ENCODE measurements at places on chromosomes 3 and 15.

DNA sequence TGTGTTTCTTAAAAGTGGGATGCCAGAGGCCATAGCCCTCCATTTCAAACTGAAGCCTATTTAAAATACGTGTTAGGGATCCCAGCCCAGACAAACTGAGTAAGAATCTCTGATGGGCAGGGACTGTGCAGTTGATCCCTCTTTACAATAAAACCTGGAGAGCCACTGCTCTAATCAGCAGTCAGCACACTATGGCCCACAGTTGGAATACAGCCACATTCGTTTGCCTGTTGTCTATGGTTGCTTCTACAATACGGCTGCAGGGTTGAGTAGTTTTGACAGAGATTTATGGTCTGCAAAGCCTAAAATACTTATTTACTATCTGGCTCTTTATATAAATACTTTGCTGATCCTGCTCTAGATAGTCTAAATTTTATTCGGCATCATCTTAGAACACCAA, 32.4 kb downstream of the TJP1 start:
- DNase-seq = no peak

- no peak for DNase-seq
These were observed 304.3 kb downstream of the TLE3 start for GRCh38 chr15:69793431-69793780.

GRCh38 chr15:60708684-60709083, 229.7 kb upstream of the ICE2 start:
- DNase-seq = no peak

GRCh38 chr3:20769430-20769829, 583.4 kb upstream of the SGO1 start:
- no peak for DNase-seq

DNA sequence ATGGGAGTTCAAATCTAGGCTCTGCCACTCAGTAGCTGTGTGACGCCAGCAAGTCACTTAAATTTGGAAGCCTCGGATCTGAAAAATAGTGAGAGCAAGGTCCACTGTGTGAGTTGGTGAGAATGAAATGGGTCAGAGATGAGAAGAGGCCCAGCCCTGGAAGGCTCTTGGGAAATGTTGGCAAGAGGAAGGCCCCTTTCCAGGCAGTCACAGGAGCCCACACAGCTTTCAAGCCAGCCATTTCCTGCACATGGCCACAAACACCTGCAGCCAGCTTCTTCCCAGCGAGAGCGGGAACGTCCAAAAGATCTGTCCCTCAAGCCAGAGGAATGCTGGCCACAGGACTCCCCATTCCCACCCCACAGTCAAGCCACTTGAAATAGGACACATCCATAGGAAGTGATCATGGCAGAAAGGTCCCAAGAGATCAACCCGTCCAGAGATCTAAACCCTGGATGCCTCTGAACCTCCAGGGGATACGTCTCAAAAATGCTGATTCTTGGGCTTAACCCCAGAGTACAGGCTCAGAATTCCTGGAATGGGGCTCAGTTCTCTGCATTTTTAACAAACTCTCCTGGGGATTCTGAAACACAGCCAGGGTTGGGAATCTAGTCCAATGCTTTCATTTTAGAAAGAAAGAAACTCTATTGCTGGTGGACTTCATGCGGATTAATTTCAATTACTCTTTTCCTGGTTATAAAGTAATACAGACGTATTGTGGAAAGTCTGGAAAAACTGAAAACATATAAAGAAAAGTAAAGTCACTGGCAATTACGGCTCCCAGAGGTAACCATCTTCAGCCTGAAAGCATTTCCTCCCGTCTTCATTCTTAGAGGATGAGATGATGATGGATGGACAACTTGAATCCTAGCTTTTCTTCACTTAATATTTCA, 35.9 kb downstream of the NTRK3 start:
- DNase-seq = no peak

DNA sequence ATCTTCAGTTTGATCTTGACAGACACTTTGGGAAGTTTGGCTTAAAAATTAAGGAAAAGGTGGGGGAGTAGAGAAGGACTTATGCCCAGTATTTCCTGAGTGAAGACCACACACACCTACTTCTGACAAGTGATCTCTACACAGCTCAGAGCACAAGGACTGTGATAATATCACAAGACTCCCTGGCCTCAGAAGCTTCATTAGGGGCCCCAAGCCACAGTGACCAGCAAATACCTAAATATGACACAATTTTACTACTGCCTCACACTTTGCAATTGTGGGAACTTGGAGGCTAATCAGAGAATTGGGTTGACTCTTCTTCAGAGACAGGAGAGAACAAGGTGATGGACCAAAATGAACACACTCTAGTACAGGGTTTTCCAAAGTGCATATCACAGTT, 2.6 kb downstream of the ILDR1 start:
- DNase-seq = no peak

GRCh38 chr15:25170113-25170731, 215.4 kb downstream of the SNRPN start:
- DNase-seq = no peak

GRCh38 chr3:176141837-176142236, 1055.4 kb downstream of the TBL1XR1 start:
- no peak for DNase-seq

GRCh38 chr3:88433568-88433967, 283.8 kb downstream of the C3orf38 start:
- DNase-seq = no peak

GRCh38 chr3:186200726-186201125, 91.8 kb upstream of the ETV5 start:
- no peak for DNase-seq

DNA sequence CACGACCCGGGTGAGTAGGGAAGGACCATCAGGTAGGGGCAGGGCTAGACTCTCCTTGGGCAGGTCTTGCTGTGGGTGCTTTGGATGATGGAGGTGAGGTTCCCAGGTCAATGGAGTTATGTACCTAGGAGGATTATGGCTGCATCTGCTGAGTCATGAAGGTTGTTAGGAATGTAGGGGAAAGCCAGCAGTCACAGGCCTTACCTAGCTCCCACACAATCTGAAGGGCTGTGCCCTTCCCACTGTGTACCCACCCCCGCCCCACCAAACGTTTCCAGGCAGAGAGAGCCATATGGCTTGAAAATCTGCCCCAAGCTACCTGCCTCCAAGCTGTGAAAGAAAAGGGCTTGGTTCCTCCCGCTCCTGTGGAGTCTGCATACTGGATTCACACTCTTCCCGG, 573.4 kb upstream of the DPPA4 start:
- DNase-seq = no peak

GRCh38 chr3:63279005-63279841, 1.1 kb downstream of the SYNPR start:
- no peak for DNase-seq

DNA sequence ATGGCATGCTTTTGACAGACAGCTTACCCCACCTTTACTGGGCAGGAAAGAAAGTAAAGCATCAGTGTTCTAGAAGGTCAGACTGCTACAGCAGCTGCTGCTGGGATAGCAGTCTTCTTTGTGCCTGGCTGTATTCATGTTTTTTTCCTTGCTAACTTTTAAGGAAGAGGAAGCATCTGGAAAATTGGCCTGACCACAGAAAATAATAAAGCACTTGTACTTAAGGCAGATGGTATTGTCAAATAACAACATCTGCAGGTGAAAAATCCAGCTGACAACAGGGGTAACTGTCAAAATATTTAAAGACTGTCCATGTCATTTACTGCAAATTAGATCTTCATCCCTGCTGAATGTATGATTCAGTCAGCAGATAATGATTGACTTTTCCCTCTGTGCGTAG, 229.0 kb downstream of the OXSM start:
- no peak for DNase-seq

GRCh38 chr3:174329321-174329720, 529.8 kb upstream of the NAALADL2 start:
- DNase-seq = no peak

- no peak for DNase-seq
These were observed 103.1 kb upstream of the BCL6 start for GRCh38 chr3:187848401-187848800.

DNA sequence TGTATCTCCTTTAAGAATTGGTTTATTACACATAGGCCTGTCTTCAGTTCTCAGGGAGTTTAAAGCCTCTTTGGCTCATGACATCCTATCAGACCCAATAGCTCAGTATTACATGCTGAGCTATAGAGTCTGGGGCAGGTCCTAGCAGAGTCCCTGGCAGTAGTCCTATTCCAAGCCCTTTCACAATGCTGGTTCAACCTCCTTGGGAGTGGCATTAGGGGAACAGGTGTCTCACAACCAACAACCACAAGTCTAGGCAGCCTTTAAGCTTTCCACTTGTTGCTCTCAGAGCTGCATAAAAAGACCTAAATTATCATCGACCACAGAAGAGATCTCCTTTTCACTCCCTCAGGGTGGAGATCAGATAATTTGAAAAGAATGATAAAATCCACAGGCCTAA, 22.8 kb upstream of the C2CD4B start:
- no peak for DNase-seq

DNA sequence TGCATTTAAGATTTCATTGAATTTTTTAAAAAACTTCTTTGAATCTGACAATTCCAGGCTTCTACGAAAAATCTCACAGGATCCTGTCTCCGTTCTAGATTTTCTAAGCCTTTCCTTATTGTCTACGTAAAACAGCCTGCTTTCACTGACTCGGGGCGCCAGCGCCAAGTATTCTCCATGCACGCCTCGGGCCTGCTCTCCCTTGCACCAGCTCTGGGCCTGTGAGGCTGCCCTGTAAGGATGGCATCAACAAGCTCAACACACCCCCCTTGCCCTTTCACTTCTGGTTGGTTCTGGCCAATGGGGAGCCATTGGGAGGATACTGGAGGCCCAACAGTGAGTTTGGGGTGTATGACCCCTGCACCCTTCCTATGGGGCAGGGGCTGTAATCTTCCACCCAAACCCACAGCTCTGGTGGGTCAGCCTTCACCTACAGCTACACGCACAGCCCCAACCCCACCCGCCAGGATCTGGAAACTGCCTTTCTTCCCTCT, 47.8 kb downstream of the SLC41A3 start:
- DNase-seq = no peak

- DNase-seq = no peak
These were observed 62.0 kb downstream of the MGLL start for GRCh38 chr3:127760361-127760760.

GRCh38 chr15:77021803-77022381, 27.0 kb downstream of the PSTPIP1 start:
- DNase-seq = no peak

DNA sequence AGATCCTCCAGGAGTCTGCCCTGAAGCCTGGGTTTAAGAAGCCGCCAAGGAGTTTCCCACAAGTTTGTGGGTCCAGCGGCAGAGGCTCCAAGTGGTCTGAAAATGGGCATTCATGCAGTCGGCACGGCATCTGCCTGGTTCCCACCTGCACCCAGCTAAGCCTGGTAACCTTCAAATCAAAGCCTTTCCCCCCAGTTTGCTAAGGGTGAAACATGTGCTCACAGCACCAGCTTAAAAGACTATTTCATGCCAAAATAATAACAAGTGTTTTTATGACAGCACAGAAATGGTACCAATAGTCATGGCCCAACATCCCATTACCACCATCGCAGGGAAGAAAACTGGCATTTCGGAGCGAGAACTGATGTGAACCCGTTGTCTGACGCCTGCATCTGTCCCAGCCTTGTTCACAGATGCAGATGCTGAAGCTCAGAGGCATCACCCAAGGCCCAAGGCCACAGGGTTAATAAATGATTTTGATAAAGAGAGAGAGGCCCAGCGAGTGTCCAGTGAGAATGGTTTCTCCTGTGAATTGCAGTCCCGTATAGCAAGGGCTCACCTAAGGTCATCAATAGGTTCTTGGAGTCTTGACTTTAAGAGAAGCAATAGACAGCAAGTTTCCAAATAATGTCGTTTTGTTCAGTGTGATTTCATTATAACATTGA, 188.0 kb upstream of the TPM1 start:
- no peak for DNase-seq

DNA sequence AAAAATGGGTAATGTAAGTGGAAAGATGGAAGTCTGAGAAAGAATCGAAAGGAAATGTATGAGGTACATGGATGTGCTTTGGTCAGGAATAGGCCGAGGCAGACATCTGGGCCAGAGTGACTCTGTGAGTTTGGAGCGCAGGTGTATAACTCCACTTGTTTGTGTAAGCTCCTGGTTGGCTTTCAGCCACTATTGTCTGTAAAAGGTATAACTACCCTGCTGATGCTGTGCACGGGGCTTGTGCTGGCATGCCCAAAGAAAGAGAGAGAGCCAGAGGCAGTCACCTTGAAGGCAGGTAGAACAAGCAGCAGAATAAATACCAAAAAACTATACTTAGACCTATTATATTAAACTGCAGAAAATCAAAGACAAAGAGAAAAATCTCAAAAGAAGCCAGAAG, 32.7 kb upstream of the CD96 start:
- DNase-seq = no peak

DNA sequence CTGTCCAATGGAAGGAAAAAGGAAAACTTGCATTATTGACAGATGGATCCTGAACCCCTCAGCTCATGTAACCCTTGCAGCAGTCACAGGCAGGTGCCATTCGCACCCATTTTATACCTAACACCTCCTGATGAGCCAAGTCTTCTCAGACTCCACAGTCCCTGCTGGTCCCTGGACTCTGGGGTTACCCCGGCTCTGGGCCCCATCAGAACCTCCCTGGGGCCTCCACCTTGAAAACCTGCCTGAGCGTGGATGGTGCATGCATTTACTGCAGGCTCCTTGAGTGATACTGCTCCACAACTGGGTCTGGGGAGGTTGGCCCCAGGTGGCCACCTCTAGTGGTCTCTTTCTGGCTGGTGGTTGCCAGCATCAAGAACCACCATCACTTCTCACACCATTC, 15.9 kb upstream of the DOCK3 start:
- no peak for DNase-seq

GRCh38 chr3:62365391-62366125, 7.8 kb downstream of the FEZF2 start:
- no peak for DNase-seq

GRCh38 chr3:18787441-18787840, 360.9 kb upstream of the KCNH8 start:
- no peak for DNase-seq

- no peak for DNase-seq
These were observed 28.0 kb upstream of the NDUFB4 start for GRCh38 chr3:120568202-120568531.

DNA sequence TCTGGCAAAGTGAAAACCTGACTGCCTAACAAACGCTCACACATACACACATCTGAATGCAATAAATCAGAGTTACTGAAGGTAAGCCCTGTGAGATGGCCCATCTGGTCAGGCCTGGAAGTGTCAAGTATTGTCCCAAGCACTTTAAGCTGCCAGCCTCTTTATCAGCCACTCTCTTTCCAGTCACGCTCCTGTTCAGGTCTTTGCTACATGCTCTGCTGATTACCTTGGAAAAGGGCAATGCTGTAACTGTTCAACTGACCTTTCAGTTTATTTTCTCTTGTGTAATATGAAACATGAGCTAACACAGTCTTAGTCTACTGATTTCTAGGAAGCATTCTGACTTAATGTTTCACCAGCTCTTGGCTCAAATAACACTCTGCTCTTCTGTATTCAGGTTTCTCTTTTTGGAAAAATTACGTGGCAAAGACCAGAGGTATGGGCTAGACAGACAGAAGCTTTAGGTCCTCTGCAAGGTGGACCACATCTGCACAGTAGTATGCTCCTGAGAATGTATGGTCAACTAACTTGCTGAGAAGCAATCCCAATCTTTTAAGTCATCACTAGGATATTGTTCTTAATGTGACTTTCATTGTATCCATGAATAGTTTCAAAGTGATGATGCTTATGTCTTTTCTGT, 44.5 kb downstream of the GBE1 start:
- DNase-seq = no peak
